Stimulated activated CD4-positive, alpha-beta T cell treated with anti-CD3 and anti-CD28 coated beads, Interleukin-1b, Interleukin-23, amount 100 ng/mL, for 24 hours (primary cell): ENCODE measurements at places on chromosomes 2 and 18.

DNA sequence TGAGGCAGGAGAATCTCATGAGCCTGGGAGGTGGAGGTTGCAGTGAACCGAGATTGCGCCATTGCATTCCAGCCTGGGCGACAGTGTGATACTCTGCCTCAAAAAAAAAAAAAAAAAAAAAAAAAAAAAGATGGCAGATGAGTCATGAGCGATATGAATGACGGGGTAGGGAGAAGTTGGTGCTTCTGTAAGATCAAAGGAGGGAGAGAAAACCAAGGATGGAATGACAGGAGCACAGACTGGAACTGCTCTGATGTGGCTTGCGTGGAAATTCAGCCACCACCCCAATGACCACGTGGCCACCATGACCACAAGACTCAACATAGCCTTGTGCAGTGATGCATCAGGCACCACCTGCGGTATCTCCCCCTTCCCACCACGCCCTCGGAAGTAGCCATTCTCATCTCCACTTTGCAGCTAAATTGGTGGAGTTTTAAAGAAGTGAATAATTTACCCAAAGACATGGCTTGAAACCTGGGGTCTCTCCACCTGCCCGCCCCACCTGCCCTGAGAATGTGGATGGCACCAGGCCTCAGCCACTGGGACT, 96.0 kb downstream of the ACKR3 start:
- no peak for DNase-seq

GRCh38 chr2:131635611-131636010, 107.9 kb downstream of the CCDC74A start:
- no peak for DNase-seq

DNA sequence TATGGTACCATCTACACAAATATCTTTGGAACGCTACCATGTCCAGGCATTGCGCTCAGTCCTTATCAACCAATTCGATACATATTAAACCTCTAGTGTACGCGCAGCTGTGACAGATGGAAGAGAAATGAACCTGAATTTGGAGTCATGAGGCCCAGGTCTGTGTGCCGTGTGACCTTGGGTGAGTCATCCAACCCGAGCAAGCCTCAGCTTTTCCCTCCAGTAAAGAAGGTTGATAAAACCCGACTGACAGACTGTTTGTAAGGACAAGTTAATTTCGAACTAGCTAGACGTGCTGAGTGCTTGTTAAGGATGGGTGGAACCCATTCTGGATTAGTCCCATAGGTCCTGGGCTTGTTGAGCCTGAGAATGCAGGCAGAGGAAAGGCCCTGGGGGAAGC, 28.2 kb downstream of the GREB1 start:
- DNase-seq, result no peak

DNA sequence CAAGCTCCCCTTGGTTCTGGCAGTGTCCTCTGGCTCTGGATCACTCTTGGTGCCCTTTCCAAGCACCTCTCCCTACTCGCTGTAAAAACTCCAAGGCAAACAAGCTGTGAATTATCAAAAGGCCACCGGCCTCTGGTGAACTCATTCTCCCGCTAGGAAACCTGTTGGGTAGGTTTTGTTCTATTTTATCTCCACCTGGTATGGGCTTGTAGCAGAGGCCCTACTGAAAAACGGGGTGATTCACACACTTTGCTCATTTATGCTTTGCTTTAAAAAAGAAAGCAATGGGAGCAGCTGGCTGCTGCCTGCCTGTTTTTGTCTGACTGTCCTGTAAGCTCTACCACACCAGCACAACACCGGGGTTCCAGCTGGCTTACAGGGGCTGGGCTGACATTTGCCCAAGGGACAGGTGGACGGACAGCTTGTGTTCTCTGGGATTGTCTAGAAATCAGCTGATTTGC, 56.8 kb downstream of the SH3BP4 start:
- DNase-seq, result no peak

DNA sequence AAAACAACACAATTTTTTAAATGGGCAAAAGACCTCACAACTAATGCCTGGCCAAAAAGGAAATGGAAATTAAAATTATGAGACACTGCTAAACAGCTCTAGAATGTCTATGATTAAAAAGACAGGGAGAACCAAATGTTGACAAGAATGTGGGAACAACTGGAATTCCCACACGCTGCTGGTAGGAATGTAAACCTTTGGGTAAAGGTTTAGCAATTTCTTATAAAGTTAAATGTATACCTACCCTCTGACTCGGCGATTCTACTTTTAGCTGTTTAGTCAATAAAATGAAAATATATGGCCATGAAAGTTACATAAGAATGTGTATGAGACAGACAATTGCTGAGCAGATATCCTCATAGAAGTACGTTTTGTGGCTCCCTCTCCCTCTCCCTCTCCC, 60.9 kb downstream of the ATF2 start:
- no peak for DNase-seq

DNA sequence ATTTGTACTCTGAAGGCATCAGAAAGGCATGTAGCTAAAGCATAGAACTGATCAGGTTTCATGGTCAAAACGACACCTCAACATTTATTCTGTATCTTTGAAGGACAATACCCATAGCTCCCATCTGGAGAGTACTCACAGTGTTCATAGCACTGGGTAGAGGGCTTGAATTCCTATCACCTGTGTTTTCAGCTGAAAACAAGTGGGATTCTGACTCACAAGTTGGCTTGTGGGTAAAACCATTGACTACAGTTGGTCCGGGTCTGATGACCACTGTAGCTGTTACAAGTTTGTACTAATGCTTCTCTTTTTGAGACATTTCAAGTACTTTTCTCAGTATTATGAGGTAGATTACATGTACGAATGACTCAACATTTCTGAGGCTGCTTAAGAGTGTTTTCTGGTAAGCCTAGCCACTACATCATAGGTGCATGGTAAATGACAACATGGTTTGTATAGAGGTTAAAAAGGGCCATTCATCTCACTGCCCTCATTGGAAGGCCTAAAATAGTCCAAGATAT, 68.6 kb upstream of the PELI1 start:
- DNase-seq, result no peak
